ENCODE measurements at places on chromosomes 2 and 18.

- no peak for DNase-seq
These were observed 148.8 kb downstream of the SMAD7 start for GRCh38 chr18:48801728-48802542.

GRCh38 chr2:142179686-142180085 is 48.9 kb upstream of the LRP1B start:
- DNase-seq = no peak

DNA sequence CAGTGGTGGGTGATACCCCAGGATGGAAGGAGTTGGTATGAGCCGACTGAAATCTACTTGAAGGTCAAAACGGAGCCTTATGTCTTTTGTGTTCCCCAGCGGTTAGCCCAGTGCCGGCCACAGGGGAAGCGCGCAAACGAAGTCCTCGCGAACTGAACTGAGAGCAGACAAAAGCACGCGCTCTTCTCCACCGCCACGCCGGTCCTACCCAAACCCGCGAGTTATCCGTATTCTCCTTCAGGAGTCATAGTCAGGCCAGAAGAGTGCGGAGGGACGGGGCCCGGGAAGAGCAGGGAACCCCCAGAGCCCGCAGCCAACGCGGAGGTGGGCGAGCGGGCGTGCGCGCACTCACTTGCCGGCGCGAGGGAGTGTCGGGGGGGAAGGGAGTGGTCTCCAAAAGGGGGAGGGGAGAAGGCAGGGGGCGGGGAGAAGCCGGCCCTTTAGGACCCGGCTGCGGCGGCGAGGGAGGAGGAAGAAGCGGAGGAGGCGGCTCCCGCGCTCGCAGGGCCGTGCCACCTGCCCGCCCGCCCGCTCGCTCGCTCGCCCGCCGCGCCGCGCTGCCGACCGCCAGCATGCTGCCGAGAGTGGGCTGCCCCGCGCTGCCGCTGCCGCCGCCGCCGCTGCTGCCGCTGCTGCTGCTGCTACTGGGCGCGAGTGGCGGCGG is at the start of gene IGFBP2:
IGFBP2 (plus strand) TSS at position 469 of the 664 bp plus-strand sequence; CDS start at position 573, 104 bp downstream.
- DNase-seq = peak; percentile 28

DNA sequence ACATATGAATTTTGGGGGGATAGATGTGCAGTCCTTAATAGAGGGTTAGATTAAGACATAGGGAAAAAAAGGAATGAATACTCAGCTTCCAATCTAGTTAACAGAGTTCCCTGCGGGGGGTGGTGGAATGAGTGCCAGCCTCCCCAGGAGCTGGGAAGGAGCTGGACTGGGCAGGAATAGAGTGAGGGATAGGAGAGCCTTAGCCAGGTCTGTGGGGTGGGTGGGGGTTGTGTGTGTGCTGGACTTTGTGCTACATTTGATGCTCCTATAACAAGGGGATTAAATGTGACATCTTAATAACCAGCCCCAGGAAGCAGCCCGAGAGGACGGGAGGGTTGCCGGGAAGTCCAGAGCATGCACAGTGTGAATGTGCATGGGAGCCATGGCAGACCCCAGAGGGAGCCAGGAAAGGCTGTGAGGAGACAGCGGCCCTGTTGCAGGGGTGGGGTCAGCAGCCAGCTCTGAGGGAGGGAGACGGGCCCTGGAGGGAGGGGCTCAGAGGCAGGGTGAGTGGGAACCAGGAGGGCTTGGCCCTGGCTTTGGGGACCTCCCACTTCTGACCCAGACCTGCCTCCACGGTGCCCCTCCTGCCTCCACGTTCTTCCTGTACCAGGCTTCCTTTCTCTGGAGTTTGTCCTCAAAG is 3.6 kb upstream of the MBP start:
- DNase-seq = no peak

GRCh38 chr18:48833701-48834412 is 116.9 kb downstream of the SMAD7 start:
- DNase-seq = peak; percentile 63

GRCh38 chr2:133819906-133820305 is 251.6 kb upstream of the NCKAP5 start:
- no peak for DNase-seq

DNA sequence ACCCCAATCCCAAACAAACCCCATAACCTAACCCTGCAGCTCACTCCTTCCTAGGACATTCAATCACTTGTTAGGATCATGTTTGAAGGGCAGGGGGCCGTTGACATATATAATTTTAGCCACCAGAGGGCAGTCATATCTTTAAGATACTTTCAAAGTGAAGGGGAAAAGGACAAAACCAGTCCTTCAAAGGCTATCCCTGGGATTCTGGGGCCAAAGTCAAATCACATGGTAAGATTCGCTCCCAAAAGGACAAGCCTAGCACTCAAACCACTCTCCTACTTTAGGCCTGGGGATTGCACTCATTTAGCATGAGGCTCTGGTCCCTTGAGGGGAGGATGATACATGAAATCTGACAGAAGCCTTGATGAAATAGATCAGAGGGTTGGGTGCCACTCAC is 44.6 kb downstream of the HAUS1 start:
- DNase-seq = no peak

- no peak for DNase-seq
These were observed 638.6 kb upstream of the ID2 start for GRCh38 chr2:8043295-8043694.

DNA sequence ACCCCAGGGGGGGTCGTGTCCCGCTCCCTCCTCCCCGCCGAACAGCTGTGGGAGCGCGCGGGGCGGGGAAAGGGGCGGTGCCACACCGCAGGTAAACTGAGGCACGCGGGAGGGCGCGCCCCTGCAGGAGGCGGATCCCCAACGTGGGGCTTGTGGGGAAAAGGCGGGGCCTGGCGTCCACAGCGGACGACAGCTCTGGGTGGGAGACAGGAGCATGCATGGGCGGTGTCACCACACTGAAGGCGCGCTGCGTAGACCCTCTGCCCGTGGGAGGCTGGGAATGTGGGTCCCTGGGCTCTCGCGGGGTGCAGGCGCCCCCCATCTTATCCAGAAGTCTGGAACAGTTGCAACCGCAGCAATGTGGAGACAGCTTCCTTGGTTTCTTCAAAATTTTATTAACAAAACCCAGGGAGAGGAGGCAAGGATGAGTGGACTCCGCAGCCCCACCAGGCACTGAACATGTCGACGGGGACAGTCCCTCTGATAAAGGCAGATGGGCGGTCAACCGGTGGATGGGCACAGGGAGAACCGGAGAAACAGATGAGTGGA is 723 bp upstream of the MBD1 start:
- no peak for DNase-seq

DNA sequence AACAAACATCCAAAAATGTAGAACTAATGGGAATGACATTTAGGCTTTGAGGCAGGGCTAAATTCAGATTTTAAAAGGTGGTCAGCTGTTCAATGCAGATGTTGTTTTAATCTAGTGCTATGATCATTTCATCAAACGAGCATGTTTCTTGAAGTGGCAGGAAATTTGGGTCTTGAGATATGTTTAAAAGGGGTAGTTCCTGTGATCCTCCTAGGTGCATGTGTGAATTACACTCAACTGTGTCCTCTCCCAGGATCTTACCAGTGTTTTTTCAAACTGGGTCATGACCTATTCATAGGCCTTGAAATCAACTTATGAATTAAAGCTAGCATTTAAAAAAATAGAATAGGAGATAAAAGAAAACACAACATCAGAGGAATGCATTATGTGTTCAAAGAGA is 57.4 kb upstream of the ACMSD start:
- DNase-seq = no peak

GRCh38 chr2:12685145-12685544 is 31.6 kb upstream of the TRIB2 start:
- DNase-seq = no peak

GRCh38 chr2:111046670-111047069 is 74.0 kb upstream of the BCL2L11 start:
- DNase-seq = no peak

- DNase-seq = no peak
These were observed 388 bp downstream of the DTNA start for GRCh38 chr18:34710458-34710914.

DNA sequence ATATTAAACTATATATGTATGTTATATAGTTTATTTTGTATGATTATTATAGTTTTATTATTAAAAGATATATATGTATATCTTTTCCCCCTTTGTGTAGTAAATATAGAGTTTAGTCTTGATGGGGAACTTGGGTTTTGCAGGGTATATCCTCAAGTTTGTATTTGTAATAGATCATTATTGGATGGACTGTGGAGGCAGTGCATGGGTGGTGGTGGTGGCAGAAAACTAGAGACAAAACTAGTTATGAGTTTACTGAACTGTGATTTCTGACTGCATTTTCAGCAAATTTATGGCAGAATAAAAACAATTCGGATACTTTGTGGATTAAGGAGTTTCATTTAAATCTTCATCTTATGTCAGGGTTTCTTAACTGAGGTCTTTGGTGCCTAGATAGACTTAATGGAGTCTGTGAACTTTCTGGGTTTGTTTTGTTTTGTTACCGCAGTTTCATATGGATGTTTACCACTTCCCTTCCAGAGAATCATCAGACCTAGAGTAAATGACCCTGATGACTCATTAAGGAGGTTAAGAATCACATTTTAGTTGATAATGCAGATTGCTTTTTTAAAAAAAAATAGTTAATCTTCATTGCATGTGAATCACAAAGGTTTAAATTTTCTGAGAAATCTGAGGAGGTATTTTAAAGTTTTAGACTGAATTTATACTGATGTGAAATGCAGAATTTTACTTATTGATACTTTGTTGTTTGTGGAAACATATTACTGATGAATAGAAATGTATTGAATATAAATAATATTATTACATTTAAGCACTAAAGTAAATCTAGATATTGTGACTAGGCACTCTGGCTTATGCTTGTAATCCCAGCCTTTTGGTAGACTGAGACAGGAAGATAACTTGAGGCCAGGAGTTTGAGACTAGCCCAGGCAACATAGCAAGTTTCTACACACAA is 14.5 kb downstream of the EPC2 start:
- no peak for DNase-seq

- DNase-seq = no peak
These were observed 104.5 kb downstream of the ATP9B start for GRCh38 chr18:79173742-79174141.

- no peak for DNase-seq
These were observed 147.8 kb downstream of the TMEM18 start for GRCh38 chr2:529424-529823.

- DNase-seq = no peak
These were observed 230.2 kb upstream of the TNP1 start for GRCh38 chr2:217090024-217090473.

DNA sequence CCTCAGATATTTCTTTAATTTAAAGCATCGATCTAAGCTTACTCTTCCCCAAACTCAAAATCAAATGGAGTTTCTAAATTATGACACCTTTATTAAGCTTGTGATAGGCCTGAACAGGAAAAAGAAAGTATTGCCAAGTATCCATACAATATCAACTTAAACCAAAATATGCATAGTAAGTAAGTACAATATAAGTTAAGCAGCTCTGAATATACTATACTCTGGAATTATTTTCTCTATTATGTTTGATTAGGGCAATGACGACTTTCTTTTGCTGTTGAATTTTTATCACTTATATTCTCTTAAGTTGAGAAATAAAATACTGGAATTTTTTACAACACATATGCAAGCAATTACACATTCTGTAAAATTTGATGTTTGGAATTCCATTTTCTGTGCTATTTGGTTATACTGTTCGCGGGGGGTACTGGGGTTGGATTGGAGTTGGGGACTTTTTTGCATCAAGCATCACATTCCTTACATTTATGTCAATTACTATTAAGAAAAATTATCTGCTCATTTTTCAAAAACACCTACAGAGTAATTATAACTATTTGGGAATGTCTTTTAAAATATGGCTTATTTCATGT is 2.2 kb downstream of the COL5A2 start:
- no peak for DNase-seq

DNA sequence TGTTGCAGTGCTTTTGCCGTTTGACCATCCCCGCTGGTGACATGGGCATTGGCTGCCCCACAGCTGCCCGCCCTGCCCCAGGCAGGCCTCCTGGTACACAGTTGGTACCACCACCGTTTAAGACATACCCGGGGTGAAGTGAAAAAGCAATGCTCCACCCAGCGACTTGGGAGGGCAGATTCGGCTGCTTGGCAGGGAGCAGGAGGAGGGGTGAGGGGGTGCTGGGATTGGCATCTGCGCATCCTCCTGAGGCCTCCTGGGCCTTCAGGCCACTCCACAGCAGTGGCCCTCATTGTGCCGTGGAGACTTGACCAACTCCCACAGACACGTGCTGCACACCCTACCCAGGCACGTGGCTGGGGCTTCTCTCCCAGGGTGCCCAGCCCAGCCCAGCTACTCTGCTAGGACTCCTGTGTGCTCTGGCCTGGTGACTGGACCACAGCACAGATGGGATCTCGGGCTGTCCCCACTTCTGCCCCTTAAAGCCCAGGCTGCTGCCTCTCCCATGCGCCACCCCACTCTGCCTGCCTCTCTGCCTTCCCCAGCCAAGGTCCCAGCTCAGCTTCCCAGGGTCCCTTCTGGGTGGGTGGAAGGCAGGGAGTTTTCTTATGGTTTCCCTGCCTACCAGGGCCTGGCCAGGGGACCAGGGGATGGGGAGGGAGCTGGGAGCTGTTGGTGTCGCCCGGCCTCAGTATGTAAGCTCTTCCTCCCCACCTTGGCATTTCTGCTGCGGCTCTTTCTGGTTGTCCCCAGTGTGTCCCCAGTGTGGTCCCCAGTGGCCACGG is 157.0 kb upstream of the HS6ST1 start:
- no peak for DNase-seq

GRCh38 chr2:202185156-202185555 is 53.2 kb downstream of the SUMO1 start:
- no peak for DNase-seq

GRCh38 chr2:8551622-8552074 is 130.2 kb upstream of the ID2 start:
- DNase-seq = no peak

DNA sequence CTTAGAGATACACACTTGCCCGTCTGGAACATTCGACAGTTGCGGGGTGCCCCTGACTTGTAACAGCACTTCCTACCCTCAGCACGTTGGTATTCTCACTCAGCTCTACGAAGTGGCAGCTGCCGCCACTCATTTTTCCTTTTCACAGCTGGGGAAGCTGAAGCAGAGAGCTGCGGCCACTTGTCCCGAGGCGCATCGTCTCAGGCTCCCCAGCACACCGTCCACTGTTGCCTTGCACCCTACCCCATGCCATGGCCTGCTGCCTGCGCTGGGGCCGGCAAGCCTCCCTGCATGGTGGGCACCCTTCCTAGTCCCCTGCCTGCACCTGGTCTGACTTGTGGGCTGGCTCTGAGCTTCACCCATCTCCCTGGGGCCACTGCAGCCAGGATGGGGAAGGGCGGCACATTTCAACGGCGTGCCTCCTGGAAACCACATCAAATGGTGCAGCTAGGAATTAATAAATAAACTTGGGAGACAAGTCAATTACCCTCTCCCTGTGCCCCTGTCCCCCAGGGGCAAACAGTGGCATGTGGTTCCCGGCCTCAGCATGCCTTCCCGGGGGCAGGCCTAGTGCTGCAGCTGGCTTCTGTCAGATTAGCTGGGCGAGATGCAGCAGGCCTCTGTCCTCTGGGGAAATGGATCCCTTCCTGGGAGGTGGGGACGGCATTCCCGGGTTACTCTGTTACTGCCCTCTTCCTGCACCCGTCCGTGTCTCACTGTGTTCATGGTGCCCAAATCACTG is 64.7 kb upstream of the HAAO start:
- DNase-seq = no peak

- no peak for DNase-seq
These were observed 157.7 kb downstream of the HNMT start for GRCh38 chr2:138121666-138122661.

Measured in stimulated activated CD4-positive, alpha-beta T cell treated with anti-CD3 and anti-CD28 coated beads, Interleukin-12 subunit alpha, Interleukin-12 subunit beta, amount 100 ng/mL, for 24 hours (primary cell).